ENCODE measurements at places on chromosomes 12 and 14. TPM values are rescaled to one million over a fixed set of nuclear protein-coding genes. Genes with fewer than 3 reads are reported as not detected.

CEP290 gene
- total RNA-seq: 8.7 TPM

ERGIC2 gene
- total RNA-seq: 26.1 TPM

GLIPR1L2 gene
- total RNA-seq: 0.16 TPM

IFT81 gene
- total RNA-seq: 3.7 TPM

PPM1H gene
- 12.5 TPM for total RNA-seq

HSPB8 gene
- total RNA-seq: 25.1 TPM

RNASE3 gene
- total RNA-seq: not detected

NELL2 gene
- 0.49 TPM for total RNA-seq

ACOT6 gene
- not detected for total RNA-seq

RPL36AL gene
- 144 TPM for total RNA-seq

E2F7 gene
- total RNA-seq: 10.9 TPM

NUBPL gene
- 5.2 TPM for total RNA-seq

SYNDIG1L gene
- not detected for total RNA-seq

TAS2R13 gene
- total RNA-seq: 0.38 TPM

STXBP6 gene
- 0.25 TPM for total RNA-seq

TEX52 gene
- not detected for total RNA-seq

TOMM20L gene
- total RNA-seq: not detected

ACSM4 gene
- not detected for total RNA-seq

ANO6 gene
- 43.5 TPM for total RNA-seq

SRRM4 gene
- total RNA-seq: under 0.01 TPM

EIF2B2 gene
- total RNA-seq: 67.3 TPM

CCDC196 gene
- total RNA-seq: not detected

PDZRN4 gene
- not detected for total RNA-seq

TRIP11 gene
- 6.0 TPM for total RNA-seq

PMCH gene
- total RNA-seq: not detected

CLEC4D gene
- total RNA-seq: not detected

OTUB2 gene
- 3.7 TPM for total RNA-seq

IL26 gene
- not detected for total RNA-seq

TNFAIP2 gene
- 138 TPM for total RNA-seq

ADAM21 gene
- total RNA-seq: under 0.01 TPM

CRIP1 gene
- 15.2 TPM for total RNA-seq

KRT78 gene
- total RNA-seq: not detected

SMIM41 gene
- not detected for total RNA-seq

APOLD1 gene
- total RNA-seq: 3.6 TPM

All from mesangial cell (primary cell).